ENCODE measurements at places on chromosomes 12 and 14. TPM values are rescaled to one million over a fixed set of nuclear protein-coding genes. Genes with fewer than 3 reads are reported as not detected.

GRCh38 chr12:129791396-129791795 lies 112.4 kb downstream of the TMEM132D start:
- DNase-seq = no peak

HPD gene
- total RNA-seq = not detected

DNA sequence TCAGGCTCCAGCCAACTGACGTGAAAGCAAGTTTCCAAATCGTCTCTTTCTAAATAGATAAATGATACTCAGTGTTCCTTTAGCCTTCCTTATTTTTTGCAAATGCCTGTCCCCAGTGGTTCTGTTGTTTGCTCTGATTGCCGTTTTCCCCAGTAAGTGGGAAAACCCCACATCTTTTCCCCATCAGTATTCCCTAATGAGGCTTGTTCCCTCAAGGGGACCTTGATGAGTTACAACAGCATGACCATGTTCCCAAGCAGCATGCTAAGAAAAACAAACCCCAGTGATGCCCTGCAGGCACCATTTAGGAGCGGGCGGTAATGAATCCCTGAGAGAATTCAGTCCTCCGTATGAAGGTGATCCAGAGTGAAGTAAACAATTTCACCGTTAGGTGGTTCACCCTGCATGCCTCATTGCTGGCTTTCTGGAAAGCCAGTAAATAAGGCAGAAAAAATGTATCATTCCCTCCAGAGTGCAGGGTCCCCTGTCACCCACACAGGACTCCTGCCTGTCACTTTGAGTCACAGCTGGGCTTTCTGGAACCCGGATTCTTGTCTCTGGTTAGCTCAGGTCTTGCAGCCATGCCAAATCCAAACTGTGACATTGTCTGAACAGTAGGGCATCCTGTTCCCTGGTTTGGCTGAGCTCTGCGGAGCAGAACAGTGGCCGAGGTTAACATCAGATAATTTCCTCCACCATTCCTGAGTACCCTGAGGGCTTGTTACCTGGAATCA lies 222.6 kb downstream of the RGS6 start:
- DNase-seq = no peak

KRT78 gene
- total RNA-seq = not detected

MYH6 gene
- total RNA-seq = not detected

IQSEC3 gene
- 0.37 TPM for total RNA-seq

SLC7A8 gene
- 0.75 TPM for total RNA-seq

- no peak for DNase-seq
Observed at GRCh38 chr12:25723336-25723735, 170.3 kb upstream of the LMNTD1 start.

- DNase-seq = no peak
Observed at GRCh38 chr12:121592320-121592719, 11.5 kb upstream of the KDM2B start.

KRT77 gene
- not detected for total RNA-seq

C12orf50 gene
- total RNA-seq = not detected

GRCh38 chr14:71709076-71709475 lies 223.2 kb upstream of the RGS6 start:
- no peak for DNase-seq

- DNase-seq = no peak
Observed at GRCh38 chr14:68610251-68610793, 182.5 kb downstream of the ZFP36L1 start.

DNA sequence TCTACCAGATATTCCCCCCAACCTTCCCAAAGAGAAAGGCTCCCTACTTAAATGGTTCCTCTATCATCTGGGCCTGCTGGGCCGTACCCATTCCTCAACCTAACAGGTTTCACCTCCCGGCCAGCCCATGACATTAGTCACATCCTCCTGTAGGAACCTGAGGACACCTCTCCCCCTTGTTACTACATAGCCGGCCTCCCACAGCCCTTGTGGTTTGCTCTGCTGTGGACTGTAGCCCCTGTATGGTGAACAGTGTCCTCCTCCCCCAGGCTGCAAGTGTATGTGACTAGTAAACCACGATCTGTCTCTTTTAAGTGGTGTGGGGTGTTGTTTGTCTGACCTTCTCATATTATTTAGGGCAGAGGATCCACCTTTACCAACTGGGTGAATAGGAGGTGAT lies 371.7 kb downstream of the RGS6 start:
- no peak for DNase-seq

GRCh38 chr12:30169839-30170591 lies 386.3 kb upstream of the TMTC1 start:
- no peak for DNase-seq

GRCh38 chr12:92255741-92256140 lies 110.1 kb upstream of the BTG1 start:
- no peak for DNase-seq

GRCh38 chr12:124727264-124727800 lies 136.3 kb downstream of the SCARB1 start:
- no peak for DNase-seq

DNA sequence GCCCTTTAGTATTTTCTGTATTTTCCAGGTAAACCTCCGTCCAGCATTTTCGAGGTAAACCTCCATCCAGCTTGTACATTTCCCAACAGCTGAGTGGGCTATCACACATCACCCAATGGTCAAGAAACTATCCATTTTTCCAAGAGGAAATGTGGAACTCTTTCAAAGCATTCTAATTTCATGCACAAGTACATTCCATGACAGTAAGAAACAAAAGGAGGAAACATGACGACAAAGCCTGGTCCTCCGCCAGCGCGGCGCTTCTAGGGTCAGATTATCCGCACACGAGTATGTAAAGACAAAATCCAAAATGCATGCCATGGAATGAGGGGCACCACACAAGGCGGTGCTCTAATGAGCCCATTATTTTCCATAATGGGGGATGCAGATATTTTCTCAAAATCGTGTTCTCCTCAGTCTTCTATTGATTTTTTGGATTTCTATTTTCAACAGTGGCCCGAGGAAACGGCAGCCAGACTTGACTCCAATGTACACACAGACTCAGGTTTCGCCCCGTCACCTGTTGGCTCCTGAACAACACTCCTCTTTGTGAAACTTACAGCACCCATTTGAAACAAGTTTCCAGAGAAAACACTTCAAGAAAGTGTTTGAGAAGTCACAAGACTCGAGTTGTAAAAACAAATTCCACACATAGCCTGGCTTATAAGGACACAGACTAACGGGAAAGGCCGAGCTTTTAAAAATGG lies 107.4 kb downstream of the PRICKLE1 start:
- DNase-seq = no peak

DNA sequence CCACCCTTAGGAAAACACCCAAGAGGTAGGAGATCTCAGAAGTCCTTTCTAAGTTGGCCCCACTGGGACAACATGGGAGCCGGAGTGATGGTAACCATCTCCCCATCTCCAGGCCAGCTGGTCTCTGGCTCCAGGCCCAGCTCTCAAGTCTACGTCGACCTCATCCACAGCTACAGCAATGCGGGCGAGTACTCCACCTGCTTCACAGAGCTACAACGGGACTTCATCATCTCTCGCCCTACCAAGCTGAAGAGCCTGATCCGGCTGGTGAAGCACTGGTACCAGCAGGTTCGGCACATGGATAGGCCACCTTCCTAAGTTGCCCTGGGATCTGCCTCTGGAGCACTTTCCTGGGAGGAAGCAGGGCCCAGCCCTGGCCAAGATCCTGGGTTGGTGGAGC lies 11.0 kb upstream of the OAS2 start:
- DNase-seq = no peak

GRCh38 chr12:47964106-47964728 lies 821 bp downstream of the TMEM106C start:
- DNase-seq = no peak

GRCh38 chr14:22848351-22849164 lies 12.2 kb downstream of the MMP14 start:
- peak; percentile 95 for DNase-seq

KRT74 gene
- total RNA-seq = not detected

DNA sequence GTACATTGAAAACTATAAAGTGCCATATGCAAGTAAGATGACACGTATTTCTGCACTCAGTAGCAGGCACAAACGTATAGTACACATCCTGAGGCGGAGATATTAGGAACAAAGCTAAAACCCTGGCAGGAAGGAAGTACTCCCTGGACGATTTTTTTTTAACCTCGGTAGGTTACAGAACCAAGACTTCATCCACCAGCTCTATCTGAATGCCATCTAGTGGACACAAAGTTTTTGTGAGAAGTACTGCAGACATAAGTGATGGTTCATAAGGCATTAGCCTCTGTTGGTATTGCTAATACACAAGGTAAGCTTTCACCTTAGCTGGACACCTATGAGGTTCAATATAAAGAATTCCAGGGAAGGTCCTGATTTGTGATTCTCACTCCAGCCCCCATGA lies 83.0 kb upstream of the CCDC196 start:
- no peak for DNase-seq

DNA sequence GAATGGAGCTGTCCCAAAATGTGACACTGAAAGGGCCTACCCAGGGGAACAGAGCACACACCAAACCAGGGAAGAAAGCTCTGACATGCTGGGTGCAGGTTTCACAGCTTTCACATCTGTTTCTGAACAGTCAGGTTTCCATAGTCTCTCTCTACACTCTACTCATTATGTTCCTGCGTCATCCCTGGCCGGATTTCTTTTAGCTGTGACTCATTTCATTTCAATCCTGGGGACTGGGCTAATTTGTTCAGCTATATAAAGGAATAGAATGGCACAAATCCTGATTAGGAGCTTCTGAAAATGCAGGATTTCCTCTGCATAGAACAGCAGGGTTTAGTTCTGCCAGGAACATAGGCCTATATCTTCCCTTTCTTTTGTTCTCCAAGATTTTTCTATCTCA lies 649.8 kb downstream of the RPS29 start:
- DNase-seq = no peak

- no peak for DNase-seq
Observed at GRCh38 chr14:23916446-23916845, 37.1 kb upstream of the DHRS4 start.

SFSWAP gene
- total RNA-seq = 51.3 TPM

GRCh38 chr14:97410667-97411620 lies 613.8 kb downstream of the VRK1 start:
- no peak for DNase-seq

DNA sequence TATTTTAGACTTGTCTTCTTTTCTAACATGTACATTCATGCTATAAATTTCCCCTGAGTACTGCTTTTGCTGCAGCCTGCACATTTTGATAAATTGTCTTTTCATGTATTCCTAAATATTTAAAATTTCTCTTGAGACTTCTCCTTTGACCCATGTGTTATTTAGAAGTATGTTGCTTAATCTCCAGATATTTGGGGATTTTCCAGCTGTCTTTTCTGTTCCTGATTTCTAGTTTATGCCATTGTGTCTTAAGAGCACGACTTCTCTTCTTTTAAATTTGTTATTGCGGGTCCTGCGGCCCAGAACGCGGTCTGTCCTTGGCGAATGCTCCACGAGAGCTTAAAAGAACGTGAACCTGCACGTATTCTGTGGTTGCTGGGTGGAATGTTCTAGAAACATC lies 136.4 kb downstream of the KIF26A start:
- no peak for DNase-seq

GRCh38 chr14:85934123-85934885 lies 404.4 kb downstream of the FLRT2 start:
- no peak for DNase-seq

GRCh38 chr12:12523229-12523628 lies 39.4 kb downstream of the DUSP16 start:
- DNase-seq = no peak

CMA1 gene
- total RNA-seq = not detected

DNA sequence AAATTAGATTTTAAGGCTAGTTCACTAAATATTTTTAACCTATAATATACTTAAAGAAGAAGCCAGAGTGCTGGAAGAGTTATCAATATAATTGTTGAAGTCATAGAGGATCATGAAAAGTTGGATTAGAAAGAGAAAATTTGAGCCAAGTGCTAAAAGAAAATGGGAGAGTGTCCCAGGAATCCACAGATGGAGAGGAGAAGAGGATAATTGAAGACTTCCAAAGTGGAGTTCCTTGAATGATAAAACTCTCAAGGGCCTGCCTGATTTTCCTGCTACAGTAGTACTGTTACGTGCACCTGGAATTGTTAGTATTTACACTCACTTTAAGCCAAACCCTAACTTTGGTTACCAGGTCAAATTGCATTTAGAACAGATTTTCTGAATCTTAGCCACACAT lies 113.2 kb downstream of the MSRB3 start:
- DNase-seq = no peak

RFX4 gene
- total RNA-seq = not detected

- DNase-seq = no peak
Observed at GRCh38 chr12:70948976-70949336, 28.4 kb upstream of the PTPRR start.

DDX11 gene
- 52.9 TPM for total RNA-seq

Data from osteocyte (in vitro differentiated cells).